SW480 (cell line): ENCODE measurements at places on chromosomes 16 and 17.

DNA sequence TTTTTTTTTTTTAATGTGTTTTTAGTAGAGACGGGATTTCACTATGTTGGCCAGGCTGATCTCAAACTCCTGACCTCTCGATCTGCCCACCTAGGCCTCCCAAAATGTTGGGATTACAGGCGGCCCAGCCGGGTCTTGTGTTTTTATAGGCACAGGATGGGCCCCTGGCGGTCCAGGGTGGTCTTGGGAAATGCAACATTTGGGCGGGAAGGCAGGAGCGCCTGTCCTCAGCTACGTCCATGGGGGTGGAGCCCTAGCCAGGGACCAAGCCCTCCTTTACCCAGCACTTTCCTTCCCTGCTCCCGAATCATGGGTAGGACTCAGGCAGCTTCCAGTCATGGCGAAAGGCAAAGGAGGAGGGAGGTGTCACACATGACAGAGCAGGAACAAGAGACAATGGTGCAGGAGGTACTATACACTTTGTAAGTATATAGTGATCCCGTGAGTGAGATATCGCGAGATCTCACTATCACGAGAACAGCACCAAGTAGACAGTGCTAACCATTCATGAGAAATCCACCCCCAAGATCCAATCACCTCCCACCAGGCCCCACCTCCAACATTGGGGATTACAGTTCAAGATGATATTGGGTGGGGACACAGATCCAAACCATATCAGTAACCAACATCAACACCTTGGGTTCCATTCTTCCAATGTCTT, 226.7 kb upstream of the WSCD1 start:
- no peak for DNase-seq

DNA sequence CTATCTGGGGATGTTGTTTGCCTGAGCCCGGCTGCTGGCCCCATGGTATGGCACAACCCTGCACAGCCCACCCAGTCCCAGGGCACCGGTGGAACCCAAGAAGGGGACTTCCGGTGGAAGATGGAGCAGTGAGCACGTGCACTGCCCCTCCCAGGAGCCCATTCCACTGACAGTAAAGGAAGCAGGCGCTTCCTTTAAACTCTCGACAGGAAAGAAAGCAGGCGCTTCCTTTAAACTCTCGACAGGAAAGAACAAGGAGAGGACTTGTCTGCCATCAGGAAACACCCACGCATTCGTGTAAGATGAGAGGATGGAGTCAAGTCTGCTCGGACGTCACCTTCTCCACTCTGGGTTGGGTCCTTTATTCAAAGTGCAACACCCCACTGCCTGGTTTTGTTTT, 53.7 kb downstream of the IL21R start:
- no peak for DNase-seq

DNA sequence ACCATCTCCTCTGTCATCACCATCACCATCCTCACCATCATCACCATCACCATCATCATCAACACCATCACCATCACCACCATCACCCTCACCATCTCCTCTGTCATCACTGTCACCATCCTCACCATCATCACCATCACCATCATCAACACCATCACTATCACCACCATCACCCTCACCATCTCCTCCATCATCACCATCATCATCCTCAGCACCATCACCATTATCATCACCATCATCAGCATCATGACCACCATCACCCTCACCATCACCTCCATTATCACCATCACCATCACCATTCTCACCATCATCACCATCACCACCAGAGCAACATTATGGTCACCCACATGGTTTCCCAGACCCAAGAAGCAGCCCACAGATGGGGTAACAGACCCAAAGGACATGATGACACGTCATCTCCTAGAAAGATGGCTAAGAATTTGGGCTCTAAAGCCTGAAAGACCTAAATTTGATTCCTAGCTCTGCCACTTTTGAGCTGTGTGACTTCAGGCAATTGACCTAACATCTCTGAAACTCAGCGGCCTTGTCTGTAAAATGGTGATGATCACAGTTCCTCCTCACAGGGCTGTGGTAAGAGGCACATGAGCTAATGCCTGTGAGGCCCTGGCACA, 14.6 kb downstream of the SCNN1B start:
- DNase-seq = no peak

DNA sequence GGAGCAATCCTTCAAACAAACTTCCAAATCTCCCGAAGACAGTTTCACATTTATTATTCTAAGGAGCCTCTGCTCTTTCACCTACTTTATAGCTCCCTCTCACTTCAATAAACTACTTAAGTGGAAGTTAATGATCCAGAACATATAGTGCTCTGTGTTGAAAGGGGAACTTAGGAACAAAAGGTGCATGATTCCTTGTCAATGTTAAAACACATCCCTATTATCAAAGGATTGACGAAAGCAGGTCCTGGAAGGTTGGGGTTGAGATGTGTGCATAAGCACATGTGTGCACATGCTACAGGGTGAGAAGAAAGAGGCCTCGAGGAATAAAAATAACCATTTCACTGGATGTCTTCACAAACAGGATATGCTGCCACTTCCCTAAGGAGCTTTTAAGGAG, 170.3 kb downstream of the SLC39A11 start:
- no peak for DNase-seq
